ENCODE measurements at places on chromosomes 7 and 10.

DNA sequence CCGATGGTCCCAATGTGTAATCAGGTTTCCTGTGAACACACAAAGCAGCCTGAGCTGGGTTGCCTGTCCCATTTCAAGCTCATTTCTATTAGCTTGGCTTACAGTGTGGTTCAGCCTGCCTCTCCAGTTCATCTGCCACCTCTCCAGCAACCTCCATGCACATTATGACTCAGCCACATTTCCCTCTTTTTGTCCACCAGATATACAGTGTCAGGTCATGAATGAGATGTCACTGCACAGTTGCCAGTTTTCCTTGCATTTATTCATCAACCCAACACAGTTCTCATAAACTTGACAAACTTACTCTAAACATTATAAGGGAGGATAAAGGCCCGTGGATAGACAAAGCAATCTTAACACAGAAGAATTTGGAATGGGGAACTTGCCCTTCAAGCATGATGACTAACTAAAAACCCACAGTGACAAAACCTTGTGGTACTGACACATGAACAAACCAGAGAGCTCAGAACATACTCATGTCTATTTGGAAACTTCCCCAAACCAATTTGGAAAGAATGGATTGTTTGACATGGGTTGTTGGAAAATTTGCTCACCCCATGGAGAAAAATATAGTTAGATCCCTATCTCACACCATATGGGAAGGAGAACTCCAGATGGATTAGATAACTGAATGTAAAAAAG lies 2.5 kb upstream of the CFAP58 start:
- no peak for DNase-seq

DNA sequence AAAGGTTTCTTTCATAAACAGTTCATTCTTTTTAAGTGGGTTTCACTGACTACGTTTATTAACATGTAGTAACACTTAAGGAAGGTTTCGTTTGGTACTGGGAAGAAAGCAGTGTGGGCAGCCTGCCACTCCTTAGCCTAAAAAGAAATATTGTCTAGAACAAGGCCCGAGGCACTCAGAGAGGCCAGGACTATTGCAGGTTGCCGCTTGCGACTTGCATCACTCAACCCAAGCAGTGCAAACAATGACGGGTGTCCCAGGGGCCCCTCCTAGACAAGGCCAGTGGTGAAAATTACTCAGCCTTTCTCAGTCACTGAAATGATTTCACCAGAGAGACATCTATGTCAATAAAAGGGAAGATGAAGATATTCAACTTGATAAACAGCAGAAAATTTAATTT lies 243.9 kb downstream of the SNX13 start:
- no peak for DNase-seq

GRCh38 chr10:42896735-42897134 lies 114.1 kb downstream of the BMS1 start:
- DNase-seq, result no peak

GRCh38 chr7:26664274-26664673 lies 200.1 kb downstream of the SKAP2 start:
- no peak for DNase-seq

DNA sequence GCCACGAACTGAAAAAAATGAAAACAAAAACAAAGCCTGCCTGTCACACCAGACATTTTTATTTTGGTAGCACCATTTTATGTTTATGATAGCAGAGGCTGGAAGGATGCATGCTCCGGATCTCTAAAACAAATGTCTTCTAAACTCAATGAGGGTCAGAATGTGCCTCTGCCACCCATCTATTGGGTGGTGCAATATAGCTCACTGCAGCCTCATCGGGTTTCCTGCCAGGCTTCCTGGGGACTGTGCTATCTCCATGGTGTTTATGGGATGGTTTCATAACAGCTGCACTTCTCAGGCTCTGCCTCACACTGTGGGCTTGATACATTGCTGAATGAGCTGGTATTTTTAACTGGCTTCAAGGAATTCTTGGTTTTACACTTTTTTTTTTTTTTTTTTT lies 94.4 kb downstream of the ITIH5 start:
- no peak for DNase-seq

- DNase-seq, result no peak
Measured at GRCh38 chr7:42972699-42973500, 40.7 kb downstream of the MRPL32 start.
